Fibroblast of skin of back (primary cell): ENCODE measurements at places on chromosomes 4 and X.

DNA sequence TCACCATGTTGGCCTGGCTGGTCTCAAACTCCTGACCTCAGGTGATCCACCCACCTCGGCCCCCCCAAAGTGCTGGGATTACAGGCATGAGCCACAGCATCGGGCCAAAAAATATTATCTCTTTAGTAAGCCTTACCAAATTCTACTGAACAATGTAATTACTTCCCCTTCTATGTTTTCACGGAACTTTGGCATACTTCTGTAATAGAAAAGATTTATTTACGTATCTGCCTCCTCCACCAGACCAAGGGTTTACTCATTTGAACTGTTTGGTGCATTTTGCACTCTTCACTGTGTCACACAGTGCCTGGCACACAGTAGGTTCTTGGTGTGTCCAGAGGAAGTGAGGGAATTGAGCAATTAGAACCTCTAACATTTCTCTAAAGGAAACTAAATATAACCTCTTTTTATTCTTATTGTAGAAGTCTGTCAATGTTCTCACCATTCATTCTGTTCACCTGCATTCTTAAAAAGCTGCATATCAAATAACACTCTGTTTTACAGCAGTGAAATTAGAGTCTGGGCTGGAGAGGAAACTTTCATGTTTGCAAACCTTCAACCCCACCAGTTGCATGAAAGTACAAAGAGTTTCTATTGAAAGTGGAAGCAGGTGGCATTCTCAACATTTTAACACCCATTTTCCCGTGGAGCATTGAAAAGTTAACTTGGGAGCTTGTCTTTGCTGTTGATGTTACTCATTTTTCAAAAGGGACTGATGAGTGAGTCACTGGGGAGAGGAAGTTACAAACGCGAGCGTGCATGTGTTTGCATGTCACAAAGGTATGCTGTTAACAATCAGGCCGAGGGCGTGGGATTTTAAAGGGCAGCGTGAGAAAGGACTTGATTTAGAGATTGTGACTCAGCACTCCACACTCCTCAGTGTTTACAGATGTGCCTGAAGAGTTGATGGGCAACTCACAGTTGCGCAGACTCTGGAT is 314.1 kb downstream of the STK32B start:
- DNase-seq = peak; percentile 99

DNA sequence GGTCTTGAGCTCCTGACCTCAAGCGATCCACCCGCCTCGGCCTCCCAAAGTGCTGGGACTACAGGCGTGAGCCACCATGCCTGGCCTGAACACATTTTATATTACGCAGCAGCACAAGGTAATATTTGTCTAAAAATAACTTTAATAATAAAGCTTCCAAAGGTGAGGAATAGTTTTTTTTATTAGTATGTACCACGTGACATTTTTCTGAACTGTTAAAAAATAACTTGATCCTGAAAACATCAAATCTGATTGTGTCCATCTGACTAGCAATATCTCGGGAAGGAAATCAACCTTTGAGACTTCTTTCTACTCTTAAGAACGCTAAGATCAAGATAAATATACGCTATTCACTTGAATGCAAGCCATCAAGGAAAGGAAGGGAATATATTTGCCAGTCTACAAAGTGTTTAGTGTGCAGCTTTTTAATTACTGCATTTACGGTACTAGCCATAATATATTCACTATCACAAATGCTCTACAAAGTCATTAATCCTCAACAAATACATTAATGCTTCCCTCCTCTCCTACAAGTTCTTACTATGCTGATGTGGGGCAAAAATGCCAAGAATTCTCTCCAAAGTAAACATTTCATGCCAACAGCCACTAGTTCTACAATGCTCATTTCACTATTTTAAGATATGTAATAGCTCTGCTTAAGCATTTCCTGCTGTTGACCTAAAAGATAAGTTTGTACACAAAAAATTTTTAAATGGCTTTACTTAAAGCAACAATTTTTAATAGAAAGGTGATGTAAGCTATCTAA is 143.6 kb downstream of the APBB2 start:
- peak; percentile 49 for DNase-seq

DNA sequence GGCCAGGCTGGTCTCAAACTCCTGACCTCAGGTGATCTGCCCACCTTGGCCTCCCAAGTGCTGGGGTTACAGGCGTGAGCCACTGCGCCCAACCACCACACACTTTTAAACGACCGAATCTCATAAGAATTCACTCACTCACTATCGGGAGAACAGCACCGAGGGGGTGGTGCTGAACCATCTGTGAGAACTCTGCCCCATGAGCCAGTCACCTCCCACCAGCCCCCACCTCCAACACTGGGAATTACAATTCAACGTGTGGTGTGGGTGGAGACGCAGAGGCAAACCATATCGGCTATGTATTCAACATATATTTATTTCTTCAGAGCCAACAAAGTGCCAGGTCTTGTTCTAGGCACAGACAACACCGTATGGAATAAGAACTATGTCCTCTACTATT is 3.6 kb downstream of the TLR3 start:
- no peak for DNase-seq

- no peak for DNase-seq
These were observed 37.6 kb downstream of the LNX1 start for GRCh38 chr4:53553486-53554210.

GRCh38 chr4:169249214-169249973 is 21.4 kb downstream of the SH3RF1 start:
- DNase-seq = peak; percentile 84

DNA sequence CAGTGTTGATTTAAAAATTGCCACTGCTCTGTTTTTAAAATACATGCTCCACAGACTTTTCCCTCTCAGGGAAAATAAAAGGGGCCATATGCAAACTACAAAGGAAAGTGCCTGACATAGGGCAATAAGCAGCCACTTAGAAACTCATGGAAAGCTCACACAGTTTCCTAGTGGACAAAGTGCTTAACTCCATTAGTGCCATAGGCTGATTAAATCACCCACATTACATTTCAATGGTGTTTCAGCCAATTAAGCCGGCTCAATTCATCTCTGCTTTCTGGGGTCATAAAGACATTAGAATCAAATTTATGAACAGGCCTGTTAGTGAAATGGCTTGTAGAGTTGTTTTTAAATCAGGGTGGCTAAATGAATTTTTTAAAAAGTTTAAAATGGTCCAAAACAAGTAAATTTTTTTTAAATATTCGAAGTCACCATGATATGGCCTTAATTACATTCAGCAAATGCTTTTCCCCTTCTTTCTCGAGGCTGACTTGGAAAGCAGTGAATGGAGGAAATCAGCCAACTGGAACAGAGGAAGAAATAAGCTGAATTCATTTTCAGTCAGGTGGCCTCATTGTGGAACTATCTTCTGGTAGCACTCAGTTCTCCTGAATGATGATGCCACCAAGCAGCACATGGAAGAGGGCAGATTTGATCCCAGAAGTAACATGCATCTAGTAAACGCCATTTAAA is 2305.1 kb upstream of the AGA start:
- DNase-seq = no peak

DNA sequence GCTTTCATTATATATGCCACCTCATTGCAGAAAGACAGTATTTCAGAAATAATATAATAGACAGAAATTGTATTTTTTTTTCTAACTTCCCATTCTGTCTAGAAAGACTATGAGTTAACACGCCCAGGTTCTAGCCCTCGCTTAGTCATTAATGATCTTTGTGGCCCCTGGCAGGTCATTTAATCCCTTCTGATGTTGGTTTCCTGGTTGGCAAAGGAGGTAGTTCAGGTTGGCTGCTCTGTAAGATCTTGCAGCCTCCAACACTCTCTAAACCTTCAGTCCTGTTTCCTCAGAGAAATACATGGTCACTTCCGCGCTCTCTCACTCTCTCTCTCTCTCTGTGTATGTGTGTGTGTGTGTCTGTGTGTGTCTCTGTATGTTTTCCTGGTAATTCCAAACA is 156.3 kb upstream of the NOCT start:
- no peak for DNase-seq

- no peak for DNase-seq
These were observed 339.0 kb upstream of the PABPC4L start for GRCh38 chr4:134540588-134540987.

GRCh38 chr4:58760737-58761136 is 1650.6 kb upstream of the IGFBP7 start:
- no peak for DNase-seq

- peak; percentile 24 for DNase-seq
These were observed 16.3 kb downstream of the KLF8 start for GRCh38 chrX:56248492-56248891.

GRCh38 chr4:175271010-175271630 is 353.0 kb downstream of the ADAM29 start:
- DNase-seq = peak; percentile 6

- no peak for DNase-seq
These were observed 261.6 kb upstream of the ANKRD50 start for GRCh38 chr4:124974152-124974551.

- no peak for DNase-seq
These were observed 37.6 kb downstream of the HTRA3 start for GRCh38 chr4:8307121-8307520.

DNA sequence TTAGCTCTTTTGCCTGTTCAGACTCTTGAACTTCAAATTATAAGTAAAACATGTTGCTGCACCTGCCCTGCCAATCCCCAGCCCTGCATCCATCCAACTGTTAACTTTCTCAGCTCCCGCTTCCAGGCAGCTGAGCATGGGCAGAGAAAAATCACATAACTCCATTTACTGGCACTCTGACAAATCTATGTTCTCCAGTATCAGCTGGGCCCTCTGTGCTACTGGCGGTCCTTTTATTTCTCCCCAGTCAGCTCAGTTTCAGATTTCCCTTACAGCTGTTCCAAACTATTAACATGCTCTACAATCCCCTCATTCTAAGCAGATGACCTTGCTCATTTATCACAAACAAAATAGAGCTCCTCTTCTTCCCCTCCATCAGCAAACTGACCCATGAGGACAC is 240.4 kb upstream of the TET2 start:
- DNase-seq = no peak

- DNase-seq = no peak
These were observed 425.6 kb downstream of the PCDH18 start for GRCh38 chr4:137106733-137107132.

DNA sequence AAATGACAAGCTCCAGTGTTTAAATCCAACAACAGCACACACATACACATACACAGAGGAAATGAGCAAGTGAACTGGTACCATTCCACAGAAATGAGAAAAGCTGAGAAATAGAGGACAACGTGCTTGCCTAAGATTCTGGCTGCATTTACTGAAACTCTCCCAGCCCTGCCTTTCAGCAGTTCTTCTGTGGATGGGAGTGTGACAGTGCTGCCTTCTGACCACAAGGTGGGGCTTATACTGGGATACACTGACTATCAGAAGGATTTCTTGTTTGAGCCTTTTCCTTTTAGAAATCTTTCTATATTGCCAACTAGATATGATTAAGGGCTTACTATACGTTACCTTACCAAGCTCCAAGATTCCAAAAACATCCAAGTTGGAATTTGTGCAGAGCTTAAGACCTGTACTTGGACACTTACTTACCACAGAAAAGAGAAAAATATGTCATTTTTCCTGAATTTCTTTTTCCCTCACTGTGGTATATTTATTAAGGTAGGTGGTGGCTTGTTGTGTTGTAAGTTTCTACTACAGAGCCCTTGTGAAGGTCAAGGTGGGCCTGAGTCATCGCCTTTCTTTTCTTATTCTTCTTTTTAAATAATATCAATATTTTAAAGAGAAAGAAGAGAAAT is 10.7 kb upstream of the CXCL8 start:
- peak; percentile 76 for DNase-seq

DNA sequence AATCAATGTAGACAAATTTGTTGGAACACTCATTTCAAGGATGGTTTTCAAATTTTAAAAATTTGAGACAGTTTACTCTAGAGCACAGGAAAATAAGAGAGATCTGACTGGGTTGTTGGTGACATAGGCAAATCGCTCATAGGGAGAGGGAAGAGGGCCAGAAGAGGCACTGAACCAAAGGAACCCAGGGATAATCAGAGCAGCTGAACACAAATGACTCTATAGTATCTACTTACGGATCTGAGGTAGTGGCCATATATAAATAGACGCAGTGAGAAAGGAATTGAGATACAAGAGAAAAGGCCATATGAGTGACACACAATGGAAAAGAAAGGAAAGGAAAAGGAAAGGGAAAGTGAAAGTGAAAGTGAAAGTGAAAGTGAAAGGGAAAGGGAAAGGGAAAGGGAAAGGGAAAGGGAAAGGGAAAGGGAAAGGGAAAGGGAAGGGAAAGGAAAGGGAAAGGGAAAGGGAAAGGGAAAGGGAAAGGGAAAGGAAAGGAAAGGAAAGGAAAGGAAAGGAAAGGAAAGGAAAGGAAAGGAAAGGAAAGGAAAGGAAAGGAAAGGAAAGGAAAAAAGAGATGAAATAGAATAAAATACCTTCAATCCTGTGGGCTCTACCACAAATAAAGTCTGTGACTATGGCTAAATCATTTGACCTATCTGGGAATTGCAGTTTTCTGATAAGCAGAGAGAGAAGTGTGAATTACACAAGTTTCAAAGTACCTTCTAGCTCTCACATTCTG is 759.2 kb downstream of the DMD start:
- no peak for DNase-seq

GRCh38 chr4:167100120-167100519 is 134.2 kb downstream of the SPOCK3 start:
- peak; percentile 4 for DNase-seq

GRCh38 chr4:185651137-185651677 is 115.9 kb upstream of the PDLIM3 start:
- no peak for DNase-seq

GRCh38 chr4:170388255-170388654 is 298.5 kb upstream of the AADAT start:
- peak; percentile 74 for DNase-seq

DNA sequence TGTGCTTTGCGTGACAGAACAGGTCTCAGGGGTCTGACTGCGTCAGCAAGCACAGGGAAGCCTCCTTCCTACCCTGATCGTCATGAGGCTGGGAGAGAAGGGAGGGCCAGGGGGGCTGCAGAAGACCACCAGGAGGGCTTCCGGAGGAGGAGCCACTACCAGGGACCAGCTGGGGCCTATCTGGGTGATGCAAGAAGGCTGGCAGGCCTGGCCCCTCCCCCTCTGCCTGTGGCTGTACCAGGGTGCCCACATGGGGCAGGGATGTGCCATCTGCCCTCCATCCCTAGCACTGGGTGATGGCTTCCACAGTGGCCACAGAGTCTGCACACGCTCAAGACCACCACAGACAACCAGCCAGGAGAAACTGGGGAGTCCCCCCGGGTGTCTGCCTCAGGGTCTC is 116.4 kb upstream of the NKX1-1 start:
- no peak for DNase-seq

- no peak for DNase-seq
These were observed 2.9 kb upstream of the UNC5C start for GRCh38 chr4:95551653-95552052.

GRCh38 chr4:102598762-102599374 is 97.7 kb downstream of the NFKB1 start:
- peak; percentile 67 for DNase-seq

GRCh38 chr4:155535802-155536454 is 130.7 kb upstream of the GUCY1A1 start:
- no peak for DNase-seq

GRCh38 chr4:132619968-132620367 is 529.1 kb upstream of the PCDH10 start:
- DNase-seq = no peak

DNA sequence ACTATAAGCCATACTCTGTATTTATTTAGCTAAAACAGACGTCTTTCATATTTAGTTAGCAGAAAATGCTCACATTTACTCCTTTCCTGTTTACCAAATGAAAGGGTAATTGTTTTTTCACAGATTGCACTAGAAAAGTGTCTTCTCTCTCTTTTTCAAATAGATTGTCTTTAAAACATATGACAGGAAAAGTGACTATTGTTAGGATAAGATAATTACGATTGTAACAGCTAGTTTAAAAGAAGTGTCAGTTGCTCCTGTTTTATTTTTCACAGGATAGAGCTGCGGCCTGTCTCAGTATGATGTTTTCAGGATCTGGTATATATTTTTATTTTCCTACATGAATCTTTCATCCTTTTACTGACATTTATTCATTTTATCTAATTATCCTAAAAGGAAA is 353.5 kb downstream of the FBXO8 start:
- DNase-seq = no peak
